ENCODE measurements at places on chromosomes 3 and 15.

DNA sequence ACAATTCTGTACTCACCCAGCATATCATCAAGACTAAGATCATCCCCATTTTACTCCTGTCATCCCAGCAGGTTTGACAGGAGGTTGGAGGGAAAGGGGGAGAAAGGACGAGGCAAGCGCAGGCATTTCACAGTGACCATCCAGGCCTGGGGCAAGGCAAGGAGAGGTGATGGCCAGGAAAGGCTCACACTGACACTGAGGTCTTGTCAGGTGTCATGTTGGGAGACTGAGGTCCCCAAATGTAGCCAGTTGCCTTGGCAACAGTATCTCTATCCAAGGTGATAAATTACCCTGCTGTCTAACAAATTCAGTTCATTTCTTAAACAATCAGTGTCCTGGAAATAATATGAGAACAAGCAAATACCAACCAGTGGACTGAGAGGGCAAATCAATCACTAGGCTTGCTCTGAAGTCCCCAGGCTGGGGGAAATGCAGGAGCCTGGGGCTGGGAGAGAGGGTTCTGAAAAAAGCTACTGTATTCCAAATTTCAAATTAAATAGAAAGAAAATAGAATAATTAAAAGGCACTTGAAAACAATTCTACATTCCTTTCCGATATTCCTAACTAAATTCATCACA, 172.8 kb downstream of the OSBPL10 start:
- no peak for DNase-seq

DNA sequence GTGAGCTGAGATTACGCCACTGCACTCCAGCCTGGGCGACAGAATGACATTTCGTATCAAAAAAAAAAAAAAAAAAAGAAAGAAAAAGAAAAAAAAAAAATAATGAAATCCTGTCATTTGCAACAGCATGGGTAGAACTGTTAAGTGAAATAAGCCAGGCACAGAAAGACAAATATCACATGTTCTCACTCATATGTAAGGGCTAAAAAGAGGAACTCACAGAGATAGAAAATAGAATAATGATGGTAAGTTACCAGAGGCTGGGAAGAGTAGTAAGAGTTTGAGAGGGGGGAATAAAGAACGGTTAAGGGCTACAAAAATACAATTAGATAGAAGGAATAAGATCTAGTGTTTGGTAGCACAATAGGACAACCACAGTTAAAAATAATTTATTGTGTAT, 19.7 kb downstream of the DENND6A start:
- DNase-seq, result no peak

DNA sequence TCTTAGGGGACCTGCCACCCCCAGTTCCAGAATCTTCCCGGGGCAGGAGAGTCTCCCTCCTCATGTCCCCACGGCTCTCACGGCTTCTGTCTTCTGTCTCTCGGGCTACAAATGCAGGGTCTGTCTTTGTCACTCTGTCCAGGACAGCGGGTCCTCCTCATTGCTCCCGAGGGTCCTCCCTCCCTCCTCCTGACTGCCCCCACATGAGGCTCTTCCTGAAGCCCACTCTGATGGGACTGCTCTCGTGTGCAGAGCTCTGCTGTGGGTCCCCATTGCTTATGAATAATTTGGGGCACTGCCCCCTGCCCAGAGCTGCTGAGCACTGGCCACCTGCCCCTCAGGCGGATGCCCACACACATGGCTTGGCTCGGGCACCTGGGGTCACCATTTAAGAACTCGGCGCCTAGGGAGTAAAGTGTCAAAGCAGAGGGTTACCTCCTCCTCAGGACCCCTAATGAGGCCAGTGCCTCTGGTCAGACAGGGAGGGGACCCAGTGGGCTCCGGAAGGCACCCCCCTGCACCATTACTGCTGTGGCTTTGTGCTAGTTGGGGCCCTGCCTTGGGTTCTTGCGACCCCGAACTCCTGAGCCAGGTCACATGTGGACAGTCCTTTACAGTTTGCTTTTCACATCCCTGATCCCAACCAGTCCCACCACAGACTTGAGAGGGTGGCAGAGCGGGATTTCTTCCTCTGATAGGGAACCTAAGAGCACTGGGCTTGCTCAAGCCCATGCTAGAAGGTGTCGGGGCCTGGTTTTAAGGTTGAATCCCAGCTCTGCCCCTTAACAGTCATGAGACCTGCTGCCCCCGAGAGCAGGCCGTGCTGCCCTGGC, 22.1 kb downstream of the HDAC11 start:
- DNase-seq, result no peak

DNA sequence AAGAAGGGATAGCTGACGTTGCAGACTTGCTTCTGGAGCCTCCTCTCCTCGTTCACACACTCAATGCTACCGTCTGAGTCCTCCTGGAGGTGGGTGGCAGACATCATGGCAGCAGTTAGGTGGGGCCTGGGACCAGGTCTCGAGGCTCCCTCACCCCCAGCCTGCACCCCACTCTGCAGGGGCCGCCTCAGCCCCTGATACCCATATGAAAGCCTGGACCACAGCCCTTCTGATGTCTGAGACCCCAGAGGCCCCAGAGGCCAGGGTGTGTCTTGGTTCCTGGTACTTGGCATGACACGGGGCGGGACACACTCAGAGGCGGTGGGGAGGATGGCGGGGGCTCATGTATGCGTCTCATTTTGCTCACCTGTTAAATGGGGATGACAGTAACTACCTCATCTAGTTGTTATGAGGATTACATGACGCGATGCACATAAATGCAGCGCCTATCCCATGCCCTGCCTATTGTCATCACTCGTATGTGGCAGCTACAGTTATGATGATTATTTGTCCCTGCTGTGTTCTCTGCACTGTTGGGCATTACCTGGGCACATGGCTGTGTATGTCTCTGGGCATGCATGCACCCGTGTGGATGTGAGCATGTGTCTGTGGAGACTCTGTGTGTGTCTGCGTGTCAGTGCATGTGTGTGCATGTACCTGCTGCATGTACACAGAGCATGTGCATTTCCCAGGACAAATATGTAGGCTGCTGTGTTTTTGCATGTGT, 39.9 kb downstream of the FEM1B start:
- no peak for DNase-seq

- no peak for DNase-seq
Observed at GRCh38 chr3:140170612-140171011, 235.6 kb downstream of the CLSTN2 start.

GRCh38 chr3:118628704-118629341, 405.8 kb downstream of the IGSF11 start:
- no peak for DNase-seq

- DNase-seq, result no peak
Observed at GRCh38 chr3:41050144-41050543, 149.2 kb upstream of the CTNNB1 start.

- DNase-seq, result peak; percentile 1
Observed at GRCh38 chr3:2099028-2099671, 484 bp downstream of the CNTN4 start.

DNA sequence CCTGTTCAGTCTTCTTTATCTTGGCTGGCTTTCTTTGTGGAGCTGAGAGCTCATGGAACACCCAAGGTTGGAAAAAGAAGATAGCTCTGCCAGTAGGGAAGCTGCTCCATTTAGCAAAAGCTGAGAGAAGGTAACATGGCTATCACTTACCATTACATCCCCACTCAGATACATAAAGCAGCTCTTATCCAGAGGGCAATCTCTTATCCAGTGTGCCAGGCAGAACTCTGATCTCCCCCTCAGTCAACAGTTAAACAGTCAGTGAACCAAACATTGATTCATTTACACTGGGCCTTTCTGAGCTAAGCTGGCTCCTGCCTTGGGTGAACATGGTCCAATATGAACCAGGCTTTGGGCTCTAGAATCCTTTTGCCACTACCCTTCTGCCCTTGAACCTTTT, 624.2 kb downstream of the NTRK3 start:
- no peak for DNase-seq

- no peak for DNase-seq
Observed at GRCh38 chr3:17412950-17413530, 329.4 kb downstream of the TBC1D5 start.

Data from stimulated activated CD4-positive, alpha-beta T cell treated with anti-CD3 and anti-CD28 coated beads, Interleukin-2, amount 100 ng/mL, for 24 hours (primary cell).